ENCODE measurements at places on chromosomes 2 and 18.

GRCh38 chr2:211281430-211282073 lies 725.2 kb downstream of the CPS1 start:
- no peak for DNase-seq

GRCh38 chr18:54268751-54269150 lies 566 bp upstream of the POLI start:
- no peak for DNase-seq

DNA sequence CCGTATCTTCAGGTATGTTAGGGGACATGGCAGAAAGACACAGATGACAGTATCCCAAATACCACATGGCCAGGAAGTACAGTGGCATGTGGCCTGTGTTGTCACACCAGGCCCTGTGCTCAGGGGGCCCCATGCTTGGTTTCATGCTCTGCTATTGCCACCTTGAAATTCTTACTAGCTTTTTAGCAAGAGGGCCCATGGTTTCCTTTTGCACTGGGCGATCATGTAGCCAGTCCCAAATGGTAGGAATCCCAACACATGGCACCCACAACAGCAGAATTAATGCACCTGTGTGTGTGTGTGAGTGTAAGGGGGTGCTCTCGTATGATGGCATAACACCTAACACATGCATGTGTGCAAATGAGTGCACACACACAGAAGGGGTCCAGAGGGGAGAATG lies 39.2 kb downstream of the MYO7B start:
- no peak for DNase-seq

DNA sequence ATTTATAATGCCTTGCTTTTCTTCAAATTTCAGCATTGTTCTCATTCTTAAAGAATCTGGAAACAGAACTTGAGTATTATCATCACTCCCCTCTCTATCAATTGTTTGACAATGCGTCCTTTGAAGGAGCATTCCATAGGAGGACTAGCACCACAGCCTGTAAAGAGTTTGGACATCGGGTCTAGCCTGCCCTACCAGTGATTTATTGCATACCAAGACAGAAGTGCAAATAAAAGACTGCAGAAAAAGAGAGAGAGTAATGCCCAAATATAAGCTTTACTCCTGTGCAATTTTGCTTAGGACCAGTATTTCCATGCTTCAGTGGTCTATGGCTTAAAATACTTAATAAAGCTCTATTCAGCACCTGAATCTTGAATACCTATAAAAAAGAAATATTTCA lies 55.4 kb upstream of the MAP2 start:
- no peak for DNase-seq

DNA sequence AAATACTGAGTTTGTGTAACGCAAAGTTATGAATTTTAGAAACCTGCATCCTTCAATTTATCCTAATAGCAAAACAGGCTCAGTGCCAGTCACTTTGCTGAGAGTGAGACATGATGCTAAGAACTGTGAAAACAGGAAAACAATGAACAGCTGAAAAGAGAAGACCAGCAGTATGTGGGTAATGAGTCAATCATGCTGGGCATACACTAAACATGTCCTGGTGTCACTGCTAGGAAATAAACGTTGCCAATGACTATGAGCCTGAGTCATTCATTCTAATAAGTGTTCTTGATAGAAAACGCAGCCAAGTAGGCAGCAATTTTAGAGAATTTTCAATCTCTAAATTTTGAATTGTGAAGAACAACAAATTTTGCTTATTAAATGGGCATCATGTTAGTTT lies 237.3 kb downstream of the GALR1 start:
- no peak for DNase-seq

- DNase-seq: no peak
Observed at GRCh38 chr2:155215037-155215707, 516.7 kb downstream of the KCNJ3 start.

DNA sequence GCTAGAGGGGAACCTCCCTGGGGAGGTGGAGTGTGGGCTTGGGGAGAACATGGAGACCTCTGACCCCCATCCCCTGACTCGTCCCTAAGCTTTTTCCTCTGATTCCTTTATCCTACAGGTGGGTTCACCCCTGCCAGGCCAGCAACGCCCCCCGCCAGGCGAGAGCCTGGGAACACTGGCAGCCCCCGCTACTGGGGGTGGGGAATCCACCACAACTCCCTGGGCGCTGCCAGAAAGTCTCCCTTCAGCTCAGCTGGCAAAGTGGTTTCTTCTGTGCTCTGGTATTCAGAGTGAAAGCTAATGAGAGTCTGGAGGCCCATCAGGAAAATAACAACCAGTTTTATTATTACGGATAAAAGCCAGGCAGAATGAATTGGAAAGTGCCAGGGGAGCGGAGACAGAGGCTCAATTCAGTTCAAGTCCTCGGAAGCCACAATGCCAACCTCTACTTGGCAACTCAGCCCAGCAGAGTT lies 2.8 kb downstream of the DIPK1C start:
- no peak for DNase-seq

- no peak for DNase-seq
Observed at GRCh38 chr2:210584834-210585233, 28.4 kb downstream of the CPS1 start.

- no peak for DNase-seq
Observed at GRCh38 chr2:42947809-42948600, 155.6 kb upstream of the HAAO start.

- DNase-seq: no peak
Observed at GRCh38 chr2:227503433-227504406, 31.8 kb downstream of the AGFG1 start.

- DNase-seq: no peak
Observed at GRCh38 chr18:27735117-27735516, 441.8 kb downstream of the CDH2 start.

GRCh38 chr2:42768706-42769256 lies 4.8 kb upstream of the OXER1 start:
- DNase-seq: no peak

DNA sequence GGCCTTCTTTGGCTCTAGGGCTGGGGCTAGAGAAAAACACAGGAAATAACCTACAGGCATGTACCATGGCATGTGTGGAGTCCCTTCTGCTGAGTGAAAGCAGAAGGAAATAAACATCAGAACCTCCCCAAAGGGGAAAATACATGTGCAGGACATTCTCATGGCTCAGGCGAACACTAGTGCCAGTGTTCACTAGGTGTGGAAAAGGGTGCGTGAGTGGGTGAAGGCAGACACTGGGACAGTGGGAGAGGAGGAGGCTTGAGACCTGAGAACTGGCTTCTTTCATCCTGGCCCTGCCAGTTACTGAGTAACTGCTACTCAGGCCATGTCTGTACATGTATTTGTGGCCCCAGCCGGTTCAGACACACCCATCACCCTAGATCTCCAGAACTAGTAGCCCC lies 268.2 kb downstream of the PRKCE start:
- DNase-seq: no peak

DNA sequence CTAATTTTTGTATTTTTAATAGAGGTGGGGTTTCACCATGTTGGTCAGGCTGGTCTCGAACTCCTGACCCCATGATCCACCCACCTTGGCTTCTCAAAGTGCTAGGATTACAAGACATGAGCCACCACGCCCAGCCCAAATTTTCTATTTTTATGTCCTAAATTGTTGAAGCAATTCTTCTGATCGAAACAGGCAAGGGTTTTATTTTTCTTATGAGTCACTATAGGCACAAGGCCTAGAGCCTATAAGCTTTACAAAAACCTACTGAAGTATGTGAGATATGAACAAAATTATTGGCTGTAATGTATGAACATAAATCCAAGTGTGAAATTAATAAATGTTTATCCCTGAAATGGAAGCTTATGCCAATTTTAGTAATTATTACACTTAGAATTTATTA lies 464.2 kb upstream of the NRP2 start:
- no peak for DNase-seq

DNA sequence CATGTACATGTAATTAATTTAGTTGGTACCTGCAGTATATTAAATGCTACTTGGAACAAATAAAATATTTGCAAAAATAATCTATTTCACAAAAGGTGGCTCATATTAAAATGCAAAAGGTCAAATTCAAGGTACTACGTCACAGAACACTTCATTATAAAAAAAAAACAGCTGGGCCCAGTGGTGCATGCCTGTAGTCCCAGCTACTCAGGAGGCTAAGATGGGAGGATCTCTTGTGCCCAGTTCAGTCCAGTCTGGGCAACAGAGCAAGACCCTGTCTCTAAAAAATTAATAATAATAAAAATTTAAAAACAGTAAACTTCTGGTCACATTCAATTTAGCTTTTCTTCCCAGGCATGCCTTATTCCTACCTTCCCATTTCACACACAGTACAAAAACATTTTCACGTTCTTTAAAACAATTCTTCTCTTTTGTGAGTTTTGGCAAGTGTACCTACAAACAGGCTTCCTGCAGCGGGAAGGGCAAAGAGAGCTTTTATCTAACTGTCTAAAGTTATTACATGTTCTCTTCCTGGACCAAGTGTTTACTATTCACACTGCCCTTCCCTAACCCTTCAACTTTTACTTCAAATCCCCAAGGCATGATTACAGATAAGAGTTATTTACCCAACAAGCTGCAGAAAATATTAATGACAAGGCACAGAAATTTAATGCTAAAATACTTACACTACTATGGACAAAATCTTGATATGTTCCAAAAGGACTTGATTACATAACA lies 10.7 kb downstream of the BAZ2B start:
- DNase-seq: no peak

All from stimulated activated CD8-positive, alpha-beta memory T cell treated with anti-CD3 and anti-CD28 coated beads, Interleukin-15, amount 100 ng/mL, for 1 hour (primary cell).